ENCODE measurements at places on chromosomes 2 and 18.

GRCh38 chr2:627926-628560 is 49.2 kb downstream of the TMEM18 start:
- DNase-seq: no peak

DNA sequence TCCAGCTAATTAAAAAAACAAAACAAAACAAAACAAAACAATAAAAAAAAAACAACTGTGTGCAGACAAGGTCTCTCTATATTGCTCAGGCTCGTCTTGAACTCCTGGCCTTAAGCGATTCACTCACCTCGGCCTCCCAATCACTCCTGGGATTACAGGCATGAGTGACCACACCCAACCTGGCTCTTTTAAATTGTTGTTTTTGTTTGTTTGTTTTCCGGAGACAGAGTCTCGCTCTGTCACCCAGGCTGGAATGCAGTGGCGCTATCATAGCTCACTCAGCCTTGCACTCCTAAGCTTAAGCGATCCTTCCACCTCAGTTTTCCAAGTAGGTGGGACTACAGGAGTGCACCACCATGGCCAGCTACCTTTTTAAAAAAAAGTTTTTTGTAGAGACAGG is 201.6 kb downstream of the EN1 start:
- no peak for DNase-seq

GRCh38 chr2:175966839-175967238 is 35.2 kb downstream of the LNPK start:
- DNase-seq: no peak

- peak; percentile 13 for DNase-seq
Observed at GRCh38 chr2:44358503-44358902, 2.8 kb downstream of the PREPL start.

DNA sequence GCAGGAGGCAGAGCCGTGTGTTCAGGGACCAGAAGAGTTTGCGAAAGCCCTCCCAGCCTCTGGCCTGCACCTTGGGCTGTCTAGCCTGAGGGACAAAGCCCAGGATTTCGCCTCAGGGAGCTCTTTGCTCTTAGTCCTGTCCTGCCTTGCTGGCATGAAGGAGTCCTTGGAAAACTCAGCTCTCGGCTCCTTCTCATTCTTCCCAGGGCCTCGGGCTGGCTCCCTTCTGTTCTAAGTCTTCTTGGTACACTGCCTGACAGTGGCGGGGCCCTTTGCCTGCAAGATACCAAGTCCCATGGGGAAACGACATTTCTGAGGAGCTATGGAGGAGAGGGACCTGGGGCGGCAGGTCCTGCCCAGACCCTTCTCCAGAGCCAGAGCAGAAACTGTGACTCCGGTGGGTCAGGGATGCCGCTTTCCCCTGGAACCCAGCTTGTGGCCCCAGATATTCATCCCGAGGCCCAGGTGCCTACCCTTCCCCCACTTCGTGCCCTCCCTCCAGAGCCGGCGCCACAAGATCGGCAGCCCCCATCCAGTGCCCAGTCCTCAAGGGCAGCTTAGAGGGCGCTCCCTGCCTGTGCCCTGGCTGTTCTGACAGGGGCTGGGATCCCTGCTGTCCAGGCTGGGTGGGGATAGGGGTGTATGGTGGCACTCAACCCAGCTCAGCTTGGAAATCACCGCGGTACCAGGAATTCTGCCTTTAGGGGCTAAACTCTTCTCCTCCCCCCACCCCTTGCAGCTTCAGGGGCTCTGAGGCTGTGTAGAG is 5.5 kb upstream of the CYP26B1 start:
- DNase-seq: no peak

DNA sequence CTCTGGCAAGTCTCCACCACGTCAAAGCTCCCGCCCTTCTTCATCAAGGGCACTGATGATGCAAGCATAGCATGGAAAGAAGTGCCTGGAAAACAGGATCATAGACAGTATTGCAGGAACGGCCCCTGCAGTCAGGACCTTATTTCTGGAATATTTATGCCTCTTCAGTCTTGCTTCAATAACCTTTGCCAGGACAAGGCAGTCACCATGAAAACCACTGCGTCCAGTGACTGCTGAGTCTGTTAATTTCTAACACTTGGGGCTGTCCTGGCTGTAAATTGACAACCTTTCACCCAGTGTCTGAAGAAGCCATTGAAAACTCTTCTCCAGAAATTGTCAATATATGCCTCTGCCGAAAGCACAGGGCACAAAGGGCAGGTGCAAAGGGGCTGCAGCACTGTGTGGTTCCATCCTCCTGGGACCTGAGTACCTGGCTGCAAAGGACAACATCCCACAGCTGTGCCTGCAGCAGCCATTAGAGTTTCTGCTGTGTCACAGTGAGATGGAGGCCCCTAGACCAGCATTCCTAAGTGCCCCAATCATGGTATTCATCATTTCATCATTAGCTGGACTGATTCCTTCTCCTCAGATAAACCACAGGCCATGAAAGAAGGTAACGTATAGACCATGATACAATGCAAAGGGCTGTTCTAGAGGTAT is 819.6 kb downstream of the RNF144A start:
- no peak for DNase-seq

All from T-helper 9 cell (primary cell).